ENCODE measurements at places on chromosomes 1 and 21.

GRCh38 chr21:25343774-25344545 lies 263.3 kb downstream of the MRPL39 start:
- DNase-seq, result no peak

- no peak for DNase-seq
Measured at GRCh38 chr1:151311589-151312331, 15.5 kb downstream of the PI4KB start.

GRCh38 chr1:227735539-227736285 lies 477 bp downstream of the SNAP47 start:
- no peak for DNase-seq

DNA sequence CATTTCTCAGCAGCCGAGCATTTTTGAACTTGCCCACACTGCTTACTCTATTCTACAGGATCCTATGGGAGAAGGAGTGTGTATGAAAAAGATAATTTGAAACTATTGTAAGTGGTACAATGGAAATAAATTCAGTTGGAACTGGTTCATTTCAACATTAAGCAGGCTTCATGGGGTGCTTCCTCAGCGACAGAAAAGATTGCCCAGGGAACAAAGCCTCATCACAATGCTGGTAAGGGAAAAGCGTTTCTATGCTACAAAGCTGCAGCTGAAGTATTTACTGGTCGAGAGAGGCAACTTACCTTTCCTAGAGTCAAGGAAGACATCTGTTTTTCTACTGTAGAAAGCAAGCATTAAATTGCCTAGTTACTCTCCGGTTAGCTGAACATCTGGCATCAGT lies 568.2 kb upstream of the ZP4 start:
- no peak for DNase-seq

DNA sequence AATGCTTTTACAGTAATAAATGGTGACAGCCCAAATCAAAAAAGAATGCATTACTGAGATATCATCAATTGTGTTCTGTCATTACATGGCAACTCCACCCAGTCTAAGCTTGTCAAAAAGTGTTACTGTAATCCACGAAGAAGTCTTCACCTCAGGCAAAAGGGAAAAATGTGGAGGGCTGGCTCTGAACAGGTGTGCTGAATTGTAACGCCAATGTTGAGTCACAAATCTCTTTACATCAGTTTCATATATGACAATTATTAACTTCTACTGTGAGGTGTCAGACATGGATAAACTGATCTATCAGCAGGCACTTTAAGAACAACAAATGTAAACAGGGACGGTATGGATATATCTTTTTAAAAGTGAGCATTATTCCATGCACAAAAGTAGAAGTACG lies 98.5 kb upstream of the DMRTA2 start:
- DNase-seq, result no peak

- DNase-seq, result no peak
Measured at GRCh38 chr1:10900691-10901090, 104.2 kb upstream of the CASZ1 start.

DNA sequence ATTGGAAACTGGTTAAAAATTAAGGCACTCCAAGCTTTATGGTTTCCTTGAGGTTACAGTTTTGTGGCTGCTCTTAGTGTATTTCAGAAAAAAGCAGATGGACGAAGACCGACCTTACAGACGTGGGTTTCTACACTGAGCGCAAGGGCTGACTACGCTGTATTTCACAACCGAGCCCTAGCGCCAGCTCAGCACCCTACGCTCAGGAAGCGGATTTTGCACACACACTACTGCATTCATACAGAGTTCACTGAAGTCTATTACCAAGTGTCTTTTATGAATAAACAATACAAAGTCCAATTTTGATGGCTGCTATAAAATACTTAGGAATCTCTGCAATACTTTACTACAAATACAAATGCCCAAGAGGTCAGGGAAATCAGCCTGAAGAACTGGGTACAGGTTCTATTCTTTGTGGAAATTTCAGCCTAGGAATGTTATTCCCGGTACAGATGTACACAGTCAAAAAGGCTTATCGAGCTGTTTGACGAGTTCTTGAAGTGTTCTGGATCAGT lies 23.8 kb downstream of the PTTG1IP start:
- no peak for DNase-seq

DNA sequence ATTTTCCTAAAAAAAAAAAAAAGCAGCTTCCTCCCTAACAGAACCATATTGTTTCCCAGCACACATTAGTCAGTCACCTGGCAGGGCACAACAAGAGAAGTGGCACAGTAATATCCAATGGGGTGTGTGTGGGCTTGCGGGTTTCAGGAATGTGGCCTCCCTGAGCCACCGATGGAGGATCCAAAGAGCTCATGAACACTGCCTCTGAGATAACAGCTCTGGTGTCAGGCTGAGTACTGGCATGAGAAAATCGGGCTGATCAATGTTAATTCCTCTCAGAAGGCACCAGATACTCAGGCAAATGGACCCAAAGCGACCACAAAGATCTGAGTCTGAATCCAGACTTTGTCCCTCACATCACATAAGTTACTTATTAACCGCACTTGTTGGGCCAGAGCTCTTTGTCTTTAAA lies 2.2 kb upstream of the LYPD8 start:
- DNase-seq, result no peak

GRCh38 chr1:93033785-93034184 lies 45.3 kb upstream of the MTF2 start:
- no peak for DNase-seq

DNA sequence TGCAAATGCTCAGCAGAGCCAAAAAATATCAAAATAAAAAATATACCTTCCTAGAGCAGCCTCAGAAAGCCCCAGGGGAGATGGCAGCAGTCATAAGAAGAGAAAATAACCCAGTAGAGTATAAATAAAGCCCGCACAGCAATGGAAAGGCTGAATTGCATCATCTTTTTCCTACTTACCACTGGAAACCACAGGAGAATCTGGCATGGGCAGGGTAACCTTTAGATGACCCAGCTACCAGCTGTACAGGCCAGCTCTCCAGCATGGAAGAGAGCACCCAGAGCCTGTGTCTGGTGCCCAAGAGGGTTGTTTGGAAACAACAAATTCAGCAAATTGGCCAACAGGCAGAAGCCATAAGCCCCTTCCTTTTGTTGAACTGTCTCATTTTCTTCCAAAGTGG lies 253.1 kb downstream of the OMA1 start:
- DNase-seq, result no peak

- no peak for DNase-seq
Measured at GRCh38 chr1:221366495-221367110, 375.3 kb downstream of the DUSP10 start.

DNA sequence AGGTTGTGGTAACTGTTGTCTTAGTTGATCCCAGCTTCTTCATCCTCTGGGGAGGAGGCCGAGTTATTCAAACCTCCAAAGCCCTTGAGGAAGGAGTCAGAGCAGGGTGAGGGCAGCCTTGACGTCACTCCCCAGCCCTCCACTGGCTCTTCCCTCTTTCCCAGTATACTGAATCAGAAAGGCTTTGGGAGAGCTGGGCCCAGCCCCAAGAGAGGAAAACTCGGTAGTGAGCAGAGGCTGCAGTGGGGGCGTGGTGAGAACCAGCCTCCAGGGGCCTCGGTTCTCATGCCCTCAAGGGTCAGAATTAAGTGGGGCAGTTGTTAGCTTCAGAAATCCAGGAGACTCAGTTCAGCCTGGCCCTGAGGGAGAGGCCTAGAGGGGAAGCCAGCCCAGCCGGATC lies 1.8 kb upstream of the GJA4 start:
- DNase-seq, result no peak

GRCh38 chr21:41366522-41367151 lies 4.8 kb downstream of the MX2 start:
- no peak for DNase-seq

GRCh38 chr21:36579898-36580297 lies 100.0 kb upstream of the CLDN14 start:
- no peak for DNase-seq

DNA sequence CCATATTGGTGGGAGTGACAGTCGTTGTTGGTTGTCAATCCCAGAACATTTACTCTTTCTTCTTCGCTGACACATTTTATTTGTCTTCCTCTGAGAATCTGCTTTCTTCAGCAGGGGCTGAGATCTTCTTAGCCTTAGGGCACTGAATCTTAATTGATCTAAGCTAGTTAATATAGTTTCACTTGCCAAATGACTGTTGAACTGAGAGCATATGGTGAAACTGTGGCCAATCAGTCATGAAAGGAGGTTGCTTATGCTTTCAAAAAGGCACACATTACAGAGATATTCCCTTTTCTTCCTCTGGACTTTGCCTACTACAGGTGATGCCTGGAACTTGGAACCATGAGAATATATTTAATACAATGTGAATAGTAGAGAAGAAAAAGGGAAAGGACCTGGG lies 60.0 kb upstream of the KIAA0040 start:
- no peak for DNase-seq

GRCh38 chr1:214029796-214030195 lies 42.0 kb downstream of the PROX1 start:
- DNase-seq, result no peak

- no peak for DNase-seq
Measured at GRCh38 chr1:94178901-94179300, 58.0 kb upstream of the ABCA4 start.

DNA sequence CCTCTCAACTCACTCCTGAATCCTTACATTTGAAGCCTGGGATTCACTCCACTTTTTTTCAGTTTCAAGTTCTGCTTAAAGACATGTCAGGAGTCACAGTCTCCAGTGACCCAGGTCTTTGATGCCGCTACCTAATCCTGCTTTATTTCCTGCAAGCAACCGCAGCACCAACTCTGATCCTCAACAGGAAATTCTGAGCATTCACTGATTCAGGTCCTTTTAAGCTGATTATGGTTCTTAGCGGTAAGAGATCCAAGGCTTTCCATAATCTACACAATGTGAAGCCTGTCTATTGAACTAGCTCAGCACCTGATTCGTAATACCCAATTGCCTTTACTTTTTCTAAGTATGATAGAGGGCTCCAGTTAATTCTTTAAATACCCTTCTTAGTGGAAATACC lies 43.7 kb upstream of the PIGC start:
- no peak for DNase-seq

DNA sequence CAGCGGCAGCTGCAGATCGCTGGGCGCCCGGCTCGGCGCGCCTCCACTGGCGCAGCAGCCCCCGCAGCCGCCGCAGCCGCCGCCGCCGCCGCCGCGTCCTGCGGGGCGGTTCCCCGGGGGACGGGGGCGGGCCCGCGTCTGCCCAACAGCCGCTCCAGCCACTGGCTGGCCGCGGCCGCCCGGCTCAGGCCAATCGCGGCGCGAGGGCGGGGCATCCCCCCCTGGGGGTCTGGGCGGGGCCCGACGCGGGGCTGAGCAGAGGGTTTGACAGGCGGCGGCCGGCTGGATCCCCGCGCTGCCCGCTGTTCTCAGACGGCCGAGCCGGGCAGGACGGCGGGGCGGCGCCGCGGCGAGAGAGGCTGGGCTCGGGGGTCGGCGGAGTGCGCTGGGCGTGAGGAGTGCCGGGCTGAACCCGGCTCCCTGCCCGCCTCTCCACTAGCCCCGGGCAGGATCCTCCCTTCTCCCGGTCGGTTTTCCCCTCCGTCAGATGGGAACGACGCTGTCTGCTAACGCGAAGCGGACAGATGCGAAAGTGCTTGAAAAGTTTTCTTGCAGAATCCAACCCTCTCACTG lies at the start of gene GLIS1:
Gene GLIS1 (minus strand): TSS at position 56 of the 573 bp plus-strand sequence. CDS start 1,100 bp downstream, outside the sequence.
- no peak for DNase-seq

DNA sequence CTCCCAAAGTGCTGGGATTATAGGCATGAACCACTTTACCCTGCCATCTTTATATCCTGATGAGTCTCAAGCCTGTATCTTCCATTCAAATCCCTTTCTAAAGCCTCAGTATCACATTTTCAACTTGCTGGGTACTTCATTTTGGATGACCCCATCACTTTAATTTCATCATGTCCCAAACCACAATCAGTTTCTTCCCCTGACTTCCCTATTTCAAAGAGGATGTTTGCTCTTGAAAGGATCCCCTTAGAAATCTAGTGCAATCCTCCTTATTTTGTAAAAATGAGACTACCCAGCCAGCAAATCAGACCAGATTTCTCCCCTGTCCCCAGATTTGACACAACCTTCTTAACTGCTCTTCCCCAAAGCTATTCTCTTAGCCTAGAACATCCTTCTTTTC lies 7.0 kb upstream of the TRIT1 start:
- no peak for DNase-seq

GRCh38 chr1:25727635-25728286 lies 72.2 kb upstream of the SELENON start:
- DNase-seq, result no peak

GRCh38 chr1:70887936-70888335 lies 159.7 kb downstream of the PTGER3 start:
- no peak for DNase-seq

DNA sequence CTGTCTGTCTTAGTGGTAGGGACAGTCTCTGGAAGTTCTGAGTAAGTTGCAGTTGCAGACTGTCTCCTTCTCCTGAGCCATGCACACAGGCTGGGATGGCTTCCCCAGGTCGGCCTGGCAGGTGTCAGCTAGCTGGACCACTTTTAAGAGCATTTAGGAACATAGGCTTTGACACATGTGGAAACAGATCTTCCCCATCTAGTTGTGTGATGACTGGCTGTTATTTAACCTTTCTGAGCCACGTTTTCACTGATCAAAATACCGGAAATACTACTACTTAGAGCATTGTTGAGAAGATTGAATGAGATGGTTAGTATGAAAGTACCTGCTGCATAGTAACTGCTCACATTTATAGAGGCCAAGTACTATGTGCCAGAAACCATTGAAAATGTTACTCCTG lies 6.2 kb upstream of the MAPKAPK2 start:
- no peak for DNase-seq

DNA sequence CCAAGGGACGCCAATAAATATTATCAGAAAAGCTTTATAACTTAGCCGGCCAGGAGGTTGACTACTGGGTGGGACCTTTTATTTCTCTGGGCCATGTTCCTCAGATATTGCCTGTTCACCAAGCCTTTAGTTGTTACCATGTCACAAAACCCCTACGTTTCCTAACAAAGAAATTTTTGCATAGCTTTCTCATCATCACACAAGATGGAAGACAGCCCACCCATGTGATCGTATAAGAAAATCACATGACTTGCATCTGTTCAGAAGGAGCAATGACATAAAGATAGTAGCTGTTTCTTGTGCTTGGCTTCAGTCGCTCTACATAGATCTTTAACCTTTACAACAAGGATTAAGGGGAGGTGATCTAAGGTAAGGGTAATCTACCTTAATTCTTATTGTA lies 88.9 kb upstream of the NGF start:
- DNase-seq, result no peak

DNA sequence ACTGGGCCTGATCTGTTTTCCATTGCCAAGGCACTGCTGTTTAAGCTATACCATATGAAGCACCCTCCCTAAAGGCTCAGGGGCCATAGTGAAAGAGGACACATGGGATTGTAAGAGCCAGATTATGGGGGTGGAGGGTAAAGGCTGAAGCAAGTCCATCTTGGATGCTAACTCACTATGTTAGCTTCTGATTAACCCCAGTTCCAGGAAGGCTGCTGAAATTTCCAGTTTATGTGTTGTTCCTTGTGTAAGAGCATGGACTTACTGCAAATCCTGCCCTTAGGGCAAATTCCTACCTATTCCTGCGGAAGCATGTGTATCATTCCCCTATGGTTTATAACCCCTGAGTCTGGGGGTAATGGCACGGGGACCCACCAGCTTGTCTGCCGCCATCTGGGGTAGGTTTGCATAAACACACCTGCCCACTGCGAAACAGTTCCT lies 91.8 kb upstream of the SERBP1 start:
- no peak for DNase-seq

- DNase-seq, result no peak
Measured at GRCh38 chr1:234316937-234317336, 56.3 kb upstream of the COA6 start.
